ENCODE measurements at places on chromosomes 13 and 19.

- DNase-seq, result no peak
These were observed 60.7 kb downstream of the MCF2L start for GRCh38 chr13:113029487-113030258.

- DNase-seq, result peak; percentile 1
These were observed 37.6 kb downstream of the SOX21 start for GRCh38 chr13:94674609-94675348.

DNA sequence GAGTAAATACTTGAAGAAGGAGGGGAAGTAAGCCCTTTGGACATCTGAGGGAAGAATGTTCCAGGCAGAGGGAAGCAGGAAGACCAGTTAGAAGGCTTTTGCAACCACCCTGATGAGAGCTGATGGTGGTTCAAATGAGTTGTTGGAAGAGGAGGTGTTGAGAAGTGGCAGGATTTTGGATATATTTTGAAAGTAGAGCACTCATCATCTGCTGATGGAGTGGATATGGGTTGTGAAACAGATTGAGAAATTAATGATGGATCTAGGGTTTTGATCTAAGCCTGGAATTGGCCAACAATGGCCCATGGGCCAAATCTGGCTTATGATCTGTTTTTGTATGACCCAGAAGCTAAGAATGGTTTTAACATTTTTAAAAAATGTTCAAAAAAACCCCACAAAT is 230.7 kb downstream of the NDFIP2 start:
- DNase-seq, result no peak

GRCh38 chr19:46733690-46734292 is 12.1 kb upstream of the FKRP start:
- no peak for DNase-seq

DNA sequence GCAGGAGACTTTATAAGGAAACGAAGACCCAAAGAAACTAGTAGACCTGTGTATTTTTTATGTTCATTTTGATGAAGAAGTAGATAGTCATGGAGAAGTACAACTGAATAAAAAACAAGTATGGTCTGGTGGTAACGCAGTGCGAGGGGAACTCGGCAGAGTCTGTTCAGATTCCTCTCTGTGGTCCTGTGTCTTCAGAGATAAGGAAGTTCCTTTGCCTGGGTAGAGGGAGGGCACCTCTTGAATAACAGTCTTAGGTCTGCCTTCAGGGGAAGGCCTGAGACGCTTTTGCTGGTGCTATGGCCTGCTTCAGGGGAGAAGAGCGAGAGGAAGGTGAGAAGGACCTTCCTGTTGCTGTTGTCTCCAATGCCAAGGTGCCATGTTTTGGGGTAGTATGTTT is 25.9 kb upstream of the SLC46A3 start:
- no peak for DNase-seq

DNA sequence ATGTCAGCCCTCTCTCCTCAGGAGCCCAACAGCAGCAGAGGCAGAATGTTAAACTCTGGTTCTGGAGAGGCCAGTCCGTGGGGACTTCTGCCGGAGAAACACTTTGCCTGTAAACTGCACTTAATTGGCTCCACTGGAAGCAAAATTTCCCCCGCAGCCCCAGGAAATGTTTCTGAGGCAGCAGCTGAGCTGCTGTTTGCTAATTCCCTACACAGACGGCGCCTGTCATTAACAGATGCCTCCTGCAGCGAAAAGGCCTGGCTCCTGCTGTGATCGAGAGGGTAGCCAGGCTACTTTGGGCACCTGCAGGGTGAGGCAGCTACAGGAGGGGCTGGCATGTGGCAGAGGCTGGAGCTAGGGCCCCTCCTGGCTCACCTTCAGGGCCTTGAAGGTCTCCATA is 5.2 kb upstream of the TM6SF2 start:
- DNase-seq, result no peak
